ENCODE measurements at places on chromosomes 6 and 20. TPM values are rescaled to one million over a fixed set of nuclear protein-coding genes. Genes with fewer than 3 reads are reported as not detected.

The GNMT gene
- total RNA-seq: 2.0 TPM

The SMIM8 gene
- total RNA-seq: 13.7 TPM

The LAMA5 gene
- 110 TPM for total RNA-seq

- DNase-seq: no peak
Observed at GRCh38 chr6:160430751-160431150, 82.6 kb downstream of the SLC22A3 start.

DNA sequence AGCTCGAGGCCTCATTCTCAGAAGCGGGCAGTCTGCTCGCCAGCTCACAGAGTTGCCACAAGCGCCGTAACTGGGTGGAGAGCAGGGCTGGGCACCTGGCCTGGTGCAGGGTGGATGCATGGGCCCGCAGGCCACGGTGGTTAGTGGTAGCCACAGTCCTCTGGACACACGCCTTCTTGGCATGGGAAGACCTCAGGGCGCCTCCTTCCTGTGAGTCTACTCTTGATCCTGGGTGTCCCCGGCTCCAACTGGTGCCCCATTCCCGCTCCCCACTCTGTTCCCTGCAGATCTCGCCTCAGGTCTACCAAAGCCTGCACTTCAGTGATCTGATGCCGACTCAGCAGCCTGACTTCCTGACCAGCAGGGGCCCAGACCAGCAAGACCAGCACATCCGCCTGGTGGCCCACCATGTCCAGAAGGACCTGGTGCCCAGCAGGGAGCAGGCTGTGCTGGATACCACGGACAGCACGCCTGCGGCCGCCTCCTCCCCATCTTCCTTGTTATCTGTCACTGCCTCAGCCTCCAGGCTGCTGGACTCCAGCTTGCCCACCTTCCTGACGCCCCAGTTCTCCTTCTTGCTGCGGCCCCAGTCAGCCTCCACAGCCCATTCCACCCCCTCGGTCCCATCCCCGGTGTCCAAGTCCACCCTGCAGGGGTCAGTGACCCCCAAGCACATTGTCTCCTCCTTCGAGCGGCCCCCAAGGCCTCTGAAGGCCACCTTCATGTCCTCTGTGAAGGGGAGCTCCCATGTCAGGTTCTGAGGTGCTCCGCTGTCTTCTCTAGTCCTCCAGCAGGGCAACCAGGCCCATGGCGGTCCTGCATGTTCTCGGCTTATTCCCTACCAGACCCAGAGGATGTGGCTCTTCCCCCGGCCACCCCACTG, 43.1 kb downstream of the SUN5 start:
- DNase-seq: no peak

- no peak for DNase-seq
Observed at GRCh38 chr6:105786890-105787655, 299.1 kb upstream of the PRDM1 start.

- peak; percentile 55 for DNase-seq
Observed at GRCh38 chr6:149925253-149925973, 2.5 kb upstream of the RAET1G start.

- no peak for DNase-seq
Observed at GRCh38 chr6:2547355-2547754, 203.4 kb downstream of the MYLK4 start.

DNA sequence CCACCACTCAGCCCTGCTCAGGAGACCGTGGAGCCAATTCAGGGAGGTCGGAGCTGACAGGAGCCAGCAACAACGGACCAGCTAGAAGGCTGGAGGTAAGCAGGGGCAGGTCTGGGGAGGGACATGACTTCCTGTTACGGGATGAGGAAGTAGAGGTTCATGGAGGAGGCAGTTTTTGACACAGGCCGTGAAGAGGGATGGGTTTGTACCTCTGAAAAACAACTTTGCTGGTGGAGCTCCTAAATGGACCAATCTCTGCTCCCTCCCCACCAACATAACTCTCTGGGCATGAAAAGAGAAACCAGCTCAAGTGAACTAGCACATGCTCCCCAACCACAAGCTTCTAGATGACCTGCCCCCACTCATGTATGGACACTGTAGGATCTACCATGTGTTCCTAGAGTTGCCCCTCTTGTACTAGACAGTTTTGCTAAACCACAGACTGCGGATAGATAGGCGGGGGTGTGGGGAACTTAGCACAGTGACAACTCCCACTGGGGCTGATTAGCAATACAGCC, 31.4 kb downstream of the RALGAPA2 start:
- no peak for DNase-seq

GRCh38 chr6:147676495-147677199, 168.2 kb downstream of the SAMD5 start:
- no peak for DNase-seq

DNA sequence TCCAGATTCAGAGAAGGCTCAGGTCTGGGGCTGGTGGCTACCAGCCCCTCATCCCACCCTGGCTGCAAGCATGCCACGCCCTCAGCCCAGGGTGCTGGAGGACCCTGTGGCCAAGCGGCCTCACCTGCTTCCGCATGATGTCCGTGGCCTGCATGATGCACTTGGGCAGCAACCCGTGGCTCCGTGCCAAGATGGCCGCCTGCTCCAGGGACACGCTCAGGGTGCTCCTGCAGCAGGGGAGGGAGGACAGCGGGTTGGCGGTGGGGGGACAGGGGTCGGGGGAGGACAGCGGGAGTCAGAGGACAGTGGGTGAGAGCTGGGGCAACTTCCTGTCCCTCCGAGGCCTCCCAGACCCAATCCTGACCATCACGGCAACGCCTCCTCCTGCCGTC, 200.1 kb downstream of the PREX1 start:
- no peak for DNase-seq

GRCh38 chr20:6976106-6976900, 208.8 kb downstream of the BMP2 start:
- DNase-seq: no peak

- no peak for DNase-seq
Observed at GRCh38 chr6:89976694-89977020, 82.4 kb downstream of the GJA10 start.

DNA sequence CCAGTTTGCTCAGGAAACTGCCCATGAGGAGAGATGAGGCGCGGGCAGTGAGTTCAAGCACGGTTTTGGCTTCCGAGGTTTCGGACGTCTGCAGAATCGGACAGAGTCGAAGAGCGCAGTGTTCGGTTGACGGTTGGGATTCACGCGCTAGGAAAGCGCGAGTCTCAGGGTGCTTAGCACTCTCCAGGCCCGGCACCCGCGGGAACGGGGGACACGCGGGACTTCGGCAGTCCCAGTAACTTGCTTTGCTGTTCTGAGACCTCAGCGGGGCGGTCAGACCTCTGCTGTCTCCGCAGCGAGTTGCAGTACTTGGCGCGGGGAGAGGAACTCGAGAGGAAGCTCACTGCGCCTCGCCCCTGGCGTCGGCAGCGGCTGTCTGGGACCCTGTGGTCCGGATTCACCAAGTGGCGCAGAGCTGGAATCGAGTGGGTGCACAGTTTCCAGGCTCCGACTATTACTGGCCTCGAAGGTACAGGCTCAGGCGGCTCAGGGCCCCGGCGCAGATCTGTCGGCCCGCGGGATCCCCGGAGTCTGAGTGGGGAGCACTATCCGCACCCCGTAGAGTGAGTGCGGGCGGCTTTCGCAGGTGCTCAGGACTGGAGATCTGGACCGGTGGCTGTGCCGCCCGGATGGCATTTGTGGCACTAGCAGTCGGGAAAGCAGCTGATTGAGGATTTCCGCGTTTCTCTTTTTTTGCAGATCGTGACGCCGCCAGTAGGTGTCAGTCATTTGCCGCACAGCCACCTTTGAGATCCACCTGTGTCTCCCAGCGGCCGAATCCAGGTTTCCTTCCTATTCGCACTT, at the start of gene POM121L2:
POM121L2 (minus strand) TSS at position 128 of the 804 bp plus-strand sequence; CDS start at position 25, 103 bp downstream.
- DNase-seq: peak; percentile 32

DNA sequence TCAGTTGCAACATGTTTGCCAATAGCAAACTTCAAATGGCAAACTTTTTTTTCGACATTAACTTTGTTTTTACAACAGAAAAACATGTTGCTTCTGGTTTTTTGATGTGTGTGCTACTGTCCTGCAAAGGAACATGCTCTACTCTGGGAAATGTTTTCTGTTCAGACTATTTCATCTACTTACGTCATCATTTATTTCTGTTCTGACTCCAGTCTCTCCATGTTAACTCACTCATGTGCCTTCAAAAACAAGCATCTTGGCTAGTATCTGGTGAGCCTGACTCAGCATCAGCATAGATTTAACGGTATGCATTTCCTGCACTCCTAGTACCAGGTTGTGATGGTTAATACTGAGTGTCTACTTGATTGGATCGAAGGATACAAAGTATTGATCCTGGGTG, 36.1 kb upstream of the MAP7 start:
- DNase-seq: no peak

DNA sequence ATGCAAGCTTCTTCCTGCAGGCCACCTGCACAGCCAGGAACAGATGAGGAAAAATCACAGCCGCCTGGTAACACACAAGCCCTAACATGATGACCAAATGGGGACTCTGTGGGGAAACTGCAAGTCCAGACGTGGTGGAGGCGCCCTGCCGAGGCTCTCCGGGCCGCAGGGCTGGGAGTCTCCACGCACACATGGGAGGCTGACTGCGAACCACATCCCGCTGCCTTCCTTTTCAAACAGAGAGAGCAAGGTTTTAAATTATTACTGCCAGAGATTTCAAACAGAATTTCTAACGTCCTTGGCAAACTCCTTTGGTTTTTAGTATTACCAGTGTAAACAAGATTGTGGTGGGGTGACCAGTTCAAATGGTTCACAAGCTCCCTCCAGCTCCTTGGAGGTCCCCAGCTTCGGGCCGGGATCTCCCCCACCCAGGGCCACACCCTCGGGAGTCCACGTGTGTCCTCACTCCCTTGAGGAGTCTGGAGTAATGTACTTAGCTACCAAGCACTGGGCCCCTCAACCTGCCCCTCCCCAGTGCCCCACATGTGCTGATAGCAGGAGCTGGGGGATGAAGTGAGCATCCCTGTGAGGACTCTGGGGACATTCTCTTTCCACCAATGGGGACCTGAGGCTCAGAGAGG, 252.7 kb downstream of the TAF4 start:
- DNase-seq: peak; percentile 11

GRCh38 chr6:125066140-125066539, 87.4 kb upstream of the TPD52L1 start:
- no peak for DNase-seq

DNA sequence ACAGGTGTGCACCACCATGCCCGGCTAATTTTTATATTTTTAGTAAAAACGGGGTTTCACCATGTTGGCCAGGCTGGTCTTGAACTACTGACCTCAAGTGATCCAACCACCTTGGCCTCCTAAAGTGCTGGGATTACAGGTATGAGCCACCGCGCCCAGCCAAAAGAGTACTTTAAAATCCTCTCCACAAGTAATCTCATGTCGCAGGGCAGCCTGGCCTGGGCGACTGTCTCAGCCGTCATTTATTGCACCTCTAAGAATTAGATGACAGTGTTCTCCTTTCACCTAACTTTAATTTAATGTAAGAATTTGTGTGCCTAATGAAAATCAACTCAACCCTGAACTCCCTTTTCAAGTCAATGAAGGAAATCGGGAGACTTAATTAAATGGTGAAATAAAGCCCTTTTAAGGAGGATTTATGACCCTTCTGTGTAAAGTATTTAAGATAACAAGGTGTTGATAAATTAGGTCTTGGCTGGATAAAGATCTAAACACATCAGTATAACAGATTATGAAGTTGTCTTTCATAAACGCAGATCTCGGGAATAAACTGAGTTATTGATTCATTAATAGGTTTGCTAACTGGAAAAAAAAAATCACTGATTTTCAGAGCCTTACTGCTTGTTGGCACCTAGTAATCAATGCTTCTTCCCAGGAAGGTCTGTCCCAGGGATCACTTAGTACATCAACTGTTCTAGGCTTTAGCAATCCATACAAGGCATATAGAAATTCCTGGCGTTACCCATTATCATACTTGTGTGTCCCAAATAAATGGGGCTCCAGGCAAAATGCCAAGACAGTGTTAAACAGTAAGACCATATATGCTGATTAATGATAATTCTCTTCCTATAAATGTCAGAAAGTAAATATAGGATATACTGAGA, 209.3 kb downstream of the GMDS start:
- DNase-seq: no peak

DNA sequence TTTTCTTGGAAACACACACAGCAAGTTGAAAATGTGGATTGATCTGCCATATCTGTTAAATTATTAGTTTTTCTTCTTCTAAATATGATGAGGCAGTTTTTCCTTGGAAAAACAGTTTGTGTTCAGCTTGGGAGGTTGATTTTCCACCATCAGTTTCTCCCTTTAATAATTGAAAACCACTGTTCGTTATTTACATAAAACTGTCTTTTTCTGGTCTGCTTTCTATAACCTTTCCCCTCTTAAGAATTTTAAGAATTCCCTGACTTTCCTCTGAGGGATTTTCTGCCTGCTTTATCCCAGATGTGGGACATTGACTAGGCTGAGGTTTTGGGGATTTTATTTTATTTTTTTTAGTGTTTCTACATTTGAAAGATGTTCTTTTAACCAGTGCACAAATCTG, 27.2 kb downstream of the DSE start:
- DNase-seq: no peak

DNA sequence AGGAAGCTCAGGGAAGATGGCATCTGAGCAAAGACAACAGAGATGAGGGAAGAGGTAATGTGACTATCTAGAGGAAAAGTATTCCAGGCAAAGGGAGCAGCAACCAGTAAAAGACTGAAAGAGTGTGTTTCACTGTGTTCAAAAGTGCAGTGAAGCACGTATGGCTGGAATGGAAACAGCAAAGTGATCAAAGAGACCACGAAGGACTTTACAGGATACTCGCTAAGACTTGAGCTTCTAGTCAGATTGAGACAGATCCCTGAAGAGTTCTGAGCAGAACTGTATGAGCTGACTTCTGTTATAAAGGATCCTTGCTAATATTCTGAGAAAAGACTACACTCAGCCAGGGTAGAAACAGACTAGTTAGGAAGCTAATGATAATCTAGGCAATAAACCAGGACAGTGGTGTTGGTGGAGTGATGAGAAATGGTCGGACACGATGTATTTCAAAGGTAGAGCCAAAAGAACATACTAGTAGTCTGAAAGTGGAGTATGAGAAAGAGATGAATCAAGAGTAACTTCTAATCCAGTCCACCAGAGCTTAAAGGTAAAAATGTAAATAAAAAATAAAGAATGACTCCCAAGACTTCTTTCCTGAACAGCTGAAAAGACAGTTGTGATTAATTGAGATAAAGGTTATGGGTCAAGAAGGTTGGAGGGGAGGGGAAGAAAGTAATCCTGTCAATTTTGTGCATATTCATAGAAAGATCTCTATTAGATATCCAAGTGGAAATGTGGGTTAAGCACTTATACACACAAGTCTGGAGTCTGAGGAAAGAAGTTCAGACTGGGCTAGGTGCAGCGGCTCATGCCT, 14.2 kb downstream of the SEC63 start:
- no peak for DNase-seq

DNA sequence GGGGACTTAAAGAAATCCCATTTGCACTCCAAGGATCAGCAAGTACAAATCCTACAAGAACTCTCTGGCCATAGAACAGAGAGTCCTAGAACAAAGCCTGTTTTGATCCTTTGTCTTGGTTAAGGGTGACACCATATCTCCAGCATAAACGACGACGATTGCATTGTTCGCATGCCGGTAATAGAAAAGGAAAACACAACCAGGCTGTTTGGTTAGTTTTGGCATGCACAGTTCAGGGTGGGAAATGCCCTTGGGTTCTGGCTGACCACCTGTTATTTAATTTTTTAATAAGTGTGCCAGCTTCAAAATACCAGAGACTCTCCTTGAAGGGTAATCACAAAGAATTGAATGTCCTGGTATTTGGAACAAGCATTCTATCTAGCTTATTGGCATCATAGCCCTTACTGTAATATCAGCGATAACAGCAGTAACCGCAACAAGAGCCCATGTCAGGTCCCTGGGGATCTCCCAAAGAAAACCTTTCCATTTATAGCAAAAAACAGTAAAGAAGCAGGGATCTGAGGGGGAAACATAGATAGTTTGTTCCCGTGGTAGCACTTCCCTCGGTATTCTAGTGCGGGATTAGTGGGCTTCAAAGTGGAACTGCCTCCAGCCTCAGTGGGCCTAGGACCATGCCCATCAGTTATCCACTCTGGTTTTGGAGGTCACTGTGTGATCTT, 77.1 kb downstream of the TMEM170B start:
- no peak for DNase-seq

Measured in left ventricle myocardium superior (tissue), 1 donor.